NCI-H226 (cell line): ENCODE measurements at places on chromosomes 2 and 18.

DNA sequence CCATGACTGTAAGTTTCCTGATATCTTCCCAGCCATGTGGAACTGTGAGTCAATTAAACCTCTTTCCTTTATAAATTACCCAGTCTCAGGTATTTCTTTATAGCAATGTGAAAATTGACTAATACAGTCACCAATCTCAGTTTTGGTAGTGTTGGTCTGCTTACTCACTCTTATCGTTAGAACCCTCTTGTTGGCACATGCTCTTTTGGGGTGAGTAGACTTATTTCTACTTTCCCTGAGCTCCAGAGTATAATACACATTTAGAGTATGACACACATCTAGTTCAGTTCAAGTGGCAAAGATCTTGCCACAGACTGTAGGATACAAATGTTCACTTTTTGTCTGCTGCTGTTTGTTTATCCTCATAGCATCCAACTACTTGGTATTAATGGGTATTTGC, 347.5 kb upstream of the CELF4 start:
- DNase-seq, result no peak

DNA sequence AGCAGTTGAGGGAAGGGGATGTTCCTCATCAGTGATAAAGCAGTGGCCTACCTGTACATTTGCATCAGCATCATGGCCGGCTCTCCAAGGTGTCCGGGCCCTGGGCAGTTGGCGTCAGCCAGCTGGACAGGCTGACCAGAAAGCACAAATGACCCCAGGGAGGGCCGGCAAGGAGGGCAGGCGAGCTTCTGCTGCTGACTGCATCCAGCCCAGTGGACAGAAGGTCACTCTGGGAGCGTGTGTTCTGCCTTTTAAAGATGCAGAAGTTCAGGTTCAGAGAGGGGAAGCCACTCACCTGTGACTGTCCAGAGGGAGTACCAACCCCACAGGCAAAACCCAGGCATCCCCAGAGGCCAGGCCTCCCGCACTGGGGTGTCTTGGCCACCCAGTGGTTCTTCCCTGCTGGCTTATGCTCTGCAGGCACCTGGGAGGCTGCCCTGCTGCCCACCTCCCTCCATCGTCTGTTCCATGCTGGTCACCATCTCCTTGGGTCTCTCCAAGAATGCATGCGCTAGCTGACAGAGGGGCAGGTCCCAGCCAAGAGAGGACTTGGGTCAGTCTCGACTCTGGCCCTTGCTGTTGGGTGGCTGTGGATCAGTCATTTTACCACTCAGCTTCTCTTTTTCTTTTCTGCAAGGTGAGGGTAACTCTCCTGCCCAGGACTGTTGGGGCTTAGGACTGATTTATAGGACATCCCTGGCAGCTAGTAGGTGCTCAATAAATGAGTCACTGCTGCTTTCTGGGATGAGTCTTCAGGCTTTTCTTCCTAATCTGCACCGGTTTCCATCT, 89.9 kb downstream of the INHBB start:
- no peak for DNase-seq

GRCh38 chr2:113117541-113118262, 9.7 kb upstream of the IL1RN start:
- peak; percentile 96 for DNase-seq

DNA sequence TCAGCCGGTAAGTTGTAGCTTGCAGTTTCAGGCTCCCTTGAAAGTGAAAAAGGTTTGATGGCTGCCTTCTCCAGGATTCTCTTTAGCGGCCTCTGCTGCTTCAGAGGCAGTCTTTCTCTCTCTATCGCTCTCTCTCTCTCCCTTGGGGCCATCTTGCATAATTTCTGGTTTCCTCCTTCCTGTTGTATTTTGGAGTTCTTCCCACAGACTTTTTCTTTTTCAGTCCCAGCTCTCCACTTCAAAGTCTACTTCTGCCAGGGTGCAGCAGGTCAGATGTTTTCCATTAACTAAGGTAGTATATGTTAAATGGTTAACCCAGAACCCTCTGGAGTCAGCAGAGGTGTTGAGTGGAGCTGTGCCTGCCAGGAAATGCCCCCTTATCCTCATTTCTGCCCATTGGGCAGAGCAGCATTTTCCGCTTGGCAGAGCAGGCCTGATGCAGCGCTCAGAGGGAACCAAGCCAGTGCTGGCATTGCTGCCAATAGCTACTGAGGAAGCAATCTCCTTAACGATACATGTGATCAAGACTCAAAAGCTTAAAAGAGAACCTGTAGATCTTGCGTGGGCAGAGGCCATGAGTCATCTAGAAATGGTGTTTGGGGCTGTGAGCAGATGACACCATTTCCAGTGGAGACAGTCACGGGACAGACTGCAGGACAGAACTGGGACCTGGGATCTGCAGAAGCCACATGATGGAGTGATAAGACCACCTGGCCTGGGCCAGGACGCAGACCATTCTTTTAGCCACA, 20.8 kb downstream of the DBI start:
- DNase-seq, result peak; percentile 78

- DNase-seq, result no peak
Observed at GRCh38 chr18:295756-296490, 28.1 kb upstream of the THOC1 start.

DNA sequence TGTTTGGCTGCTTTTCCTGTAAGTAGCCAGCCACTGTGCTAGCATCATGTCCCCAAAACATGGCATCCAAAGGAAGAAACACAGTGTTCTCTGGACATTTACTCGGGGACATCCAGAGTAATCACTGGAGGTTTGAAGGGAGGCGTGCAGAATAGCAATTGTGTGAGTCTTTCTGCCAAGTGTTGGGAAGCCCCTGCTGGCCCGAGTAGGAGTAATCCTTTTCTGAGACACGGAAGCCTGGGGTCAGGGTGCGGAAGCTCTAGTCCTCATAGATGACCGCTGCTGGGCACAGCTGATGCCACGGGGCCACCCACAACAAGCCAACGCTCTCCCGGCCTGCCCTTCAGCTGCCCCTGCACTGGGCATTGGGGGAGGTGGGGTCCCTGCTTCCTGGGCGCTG, 24.8 kb upstream of the HDAC4 start:
- no peak for DNase-seq

DNA sequence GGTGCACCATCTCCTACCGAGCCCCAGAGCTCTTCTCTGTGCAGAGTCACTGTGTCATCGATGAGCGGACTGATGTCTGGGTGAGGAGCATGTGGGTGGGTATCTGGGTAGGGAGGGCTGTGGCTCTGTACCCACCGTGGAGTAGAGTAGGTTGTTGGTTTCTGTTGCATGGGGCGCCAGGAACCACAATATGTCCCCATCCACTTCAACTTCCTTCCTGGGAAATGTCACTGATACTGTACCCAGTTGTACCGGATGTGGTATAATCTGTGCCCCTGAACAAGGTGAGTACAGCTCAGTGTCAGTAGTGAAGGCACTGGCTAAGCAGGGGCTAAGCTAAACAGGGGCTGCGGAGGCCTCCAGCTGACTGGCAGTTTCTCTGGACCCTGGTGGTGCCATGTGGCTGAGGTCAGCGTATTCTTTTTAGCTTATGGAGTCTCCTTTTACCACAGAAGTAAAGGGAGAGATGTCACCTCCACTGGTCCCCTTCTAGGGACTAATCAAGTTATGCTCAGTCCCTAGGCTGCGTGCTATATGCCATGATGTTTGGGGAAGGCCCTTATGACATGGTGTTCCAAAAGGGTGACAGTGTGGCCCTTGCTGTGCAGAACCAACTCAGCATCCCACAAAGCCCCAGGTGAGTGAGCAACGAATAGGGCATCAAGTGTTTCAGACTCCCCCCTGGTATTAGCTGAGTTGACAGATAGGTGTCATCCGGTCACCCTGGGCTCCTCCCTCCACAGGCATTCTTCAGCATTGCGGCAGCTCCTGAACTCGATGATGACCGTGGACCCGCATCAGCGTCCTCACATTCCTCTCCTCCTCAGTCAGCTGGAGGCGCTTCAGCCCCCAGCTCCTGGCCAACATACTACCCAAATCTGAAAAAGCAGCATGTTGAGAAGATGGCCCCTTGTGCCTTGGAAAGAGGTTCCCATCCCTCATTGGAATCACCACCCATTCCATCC, 2.7 kb downstream of the STK16 start:
- no peak for DNase-seq

DNA sequence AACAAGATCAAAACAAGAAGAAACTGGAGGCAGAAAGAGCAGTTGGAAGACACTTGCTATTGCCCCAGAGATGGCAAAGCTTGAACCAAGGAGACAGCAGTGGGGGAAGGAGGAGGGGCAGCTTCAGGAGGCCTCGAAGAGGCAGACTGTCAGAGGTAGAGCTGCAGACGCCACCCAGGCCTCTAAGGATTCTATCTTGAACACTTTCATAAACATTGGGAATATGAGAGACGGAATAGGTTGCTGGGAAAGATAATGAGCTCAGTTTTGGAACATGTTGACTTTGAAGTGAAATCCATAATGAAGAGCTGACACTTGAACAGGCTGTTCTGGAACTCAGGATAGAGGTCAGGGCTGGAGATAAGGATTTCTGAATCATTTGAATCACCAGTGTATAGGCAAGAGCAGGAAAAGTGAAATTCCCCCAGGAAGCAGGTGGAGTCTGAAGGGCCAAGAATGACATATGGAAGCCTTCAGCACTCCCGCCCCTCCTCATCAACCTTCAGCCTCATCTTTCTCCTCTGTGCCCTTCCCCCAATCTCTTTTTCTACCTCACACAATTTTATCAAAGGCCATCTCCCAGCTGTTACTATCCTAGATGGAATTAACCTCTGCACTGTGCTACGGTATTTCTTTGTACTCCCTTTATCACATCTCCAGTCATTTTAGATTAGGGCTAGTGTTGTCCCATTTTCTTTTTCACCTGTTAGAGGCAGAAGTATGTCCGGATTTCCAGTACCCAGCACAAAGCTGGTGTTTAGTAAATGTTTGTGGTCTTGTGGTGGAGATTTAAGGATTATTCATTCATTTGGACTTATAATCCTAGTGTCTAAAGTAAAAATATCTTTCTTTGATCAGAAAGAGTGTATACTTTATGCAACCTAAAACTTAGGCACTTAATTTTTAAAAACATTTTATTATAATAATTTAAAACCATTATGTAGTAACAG, 47.5 kb upstream of the RTN4 start:
- peak; percentile 65 for DNase-seq

DNA sequence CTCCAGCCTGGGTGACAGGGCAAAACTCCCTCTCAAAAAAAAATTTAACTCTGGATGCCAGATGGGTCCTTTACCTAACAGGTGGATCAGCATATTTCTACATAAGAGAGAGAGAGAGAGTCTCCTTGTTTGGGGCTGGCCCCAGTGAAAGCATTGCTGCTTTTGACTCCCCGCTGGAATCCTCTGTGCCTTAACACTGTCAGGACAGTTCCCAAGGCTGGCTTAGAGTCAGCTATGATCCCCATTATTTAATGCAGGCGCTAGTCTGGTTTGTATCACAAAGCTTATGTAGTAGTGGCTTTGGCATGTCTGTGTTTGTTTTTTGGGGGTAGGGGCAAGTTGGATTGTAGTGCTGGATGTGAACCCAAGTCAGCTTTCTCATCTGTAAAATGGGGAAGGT, 9.4 kb downstream of the INPP4A start:
- no peak for DNase-seq

GRCh38 chr2:224041554-224041953, 2.5 kb upstream of the SERPINE2 start:
- DNase-seq, result no peak

GRCh38 chr2:129661935-129662334, 317.5 kb upstream of the RAB6C start:
- no peak for DNase-seq

GRCh38 chr2:139744273-139744672, 964.1 kb upstream of the NXPH2 start:
- no peak for DNase-seq

- peak; percentile 43 for DNase-seq
Observed at GRCh38 chr2:207166349-207167098, 776 bp upstream of the KLF7 start.

- peak; percentile 62 for DNase-seq
Observed at GRCh38 chr2:234289834-234290590, 206.9 kb downstream of the ARL4C start.

GRCh38 chr2:49108436-49108835, 45.9 kb downstream of the FSHR start:
- no peak for DNase-seq

DNA sequence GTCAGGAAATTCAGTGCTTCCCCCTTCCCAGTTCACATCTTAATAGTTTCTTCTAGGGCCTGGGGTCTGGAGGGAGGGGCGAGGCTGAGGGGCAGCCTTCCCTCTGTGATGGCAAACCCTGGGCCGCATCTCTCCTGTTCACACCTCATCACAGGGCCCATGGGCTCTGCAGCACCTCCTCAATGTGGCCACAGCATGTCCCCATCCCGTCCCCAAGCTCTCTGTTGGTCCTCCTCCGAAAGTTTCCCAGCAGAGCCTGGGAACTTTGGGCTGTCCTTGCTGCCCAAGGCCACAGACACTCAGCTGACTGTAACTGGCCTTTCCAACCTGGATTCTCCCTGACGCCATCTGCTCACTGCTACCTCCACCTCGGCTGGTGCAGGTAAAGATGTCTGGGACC, 112.7 kb upstream of the PTPRM start:
- DNase-seq, result no peak

DNA sequence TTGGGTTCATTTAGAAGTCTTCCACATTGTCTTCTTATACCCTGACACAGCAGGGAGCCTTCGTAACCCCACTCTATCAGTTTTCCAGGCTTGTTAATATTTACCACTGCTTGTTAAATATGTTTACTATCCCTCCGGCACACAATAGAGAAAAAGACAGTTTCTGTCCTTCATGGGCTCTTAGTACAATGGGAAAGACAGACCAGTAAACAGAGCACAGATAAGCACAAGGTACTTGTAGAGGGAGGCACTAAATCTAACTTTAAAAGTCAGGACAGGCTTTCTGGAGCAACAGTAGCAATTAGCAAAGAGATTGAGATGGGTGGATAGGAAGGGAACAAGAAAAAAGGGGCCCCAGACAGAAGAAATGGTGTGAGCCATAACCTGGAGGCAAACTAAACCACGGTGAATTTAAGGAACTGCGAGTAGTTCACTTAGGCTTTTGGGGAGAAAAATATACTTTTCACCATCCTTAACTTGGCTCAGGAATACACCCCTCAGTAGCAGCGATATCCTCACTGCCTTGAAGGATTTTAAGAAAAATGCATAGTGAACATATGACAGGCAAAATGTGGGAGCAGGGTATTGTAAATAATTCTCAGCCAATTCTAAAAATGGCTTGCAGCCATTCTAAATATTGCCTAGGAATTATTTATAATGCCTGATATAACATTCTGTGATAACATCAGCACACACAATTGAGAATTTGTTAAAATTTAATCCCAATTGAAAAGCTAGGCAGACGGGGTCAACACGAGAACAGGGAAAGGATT, 383.7 kb downstream of the CDH2 start:
- DNase-seq, result no peak

DNA sequence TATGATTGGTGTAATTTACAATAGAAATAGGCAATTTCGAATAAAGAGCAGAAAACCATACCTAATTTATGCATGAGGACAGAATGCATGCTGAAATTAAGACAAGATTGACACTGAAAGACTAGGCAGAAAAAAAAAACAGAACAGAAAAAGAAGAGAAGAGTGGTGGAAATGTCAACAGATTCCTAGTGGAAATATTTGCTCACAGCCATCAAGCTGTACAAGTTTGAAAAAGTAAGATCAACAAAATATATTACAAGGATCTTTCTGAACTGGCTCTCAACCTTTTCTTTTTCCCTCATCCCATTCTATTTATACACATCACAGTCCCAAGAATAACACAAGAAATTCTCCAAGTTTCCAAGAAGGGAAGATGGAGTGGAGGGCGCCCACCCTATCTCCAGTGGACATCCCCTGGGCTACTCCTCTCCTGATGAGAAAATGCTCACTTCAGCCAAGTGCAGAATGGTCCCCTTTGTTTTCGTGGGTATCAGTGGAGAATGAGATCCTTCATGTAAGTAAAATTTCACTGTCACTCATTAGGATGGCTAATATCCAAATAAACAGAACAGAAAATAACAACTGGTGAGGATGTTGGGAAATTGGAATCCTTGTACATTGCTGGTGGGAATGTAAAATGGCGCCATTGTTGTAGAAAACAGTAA, 51.0 kb upstream of the ZNF532 start:
- no peak for DNase-seq
